ENCODE measurements at places on chromosomes 2 and 18. TPM values are rescaled to one million over a fixed set of nuclear protein-coding genes. Genes with fewer than 3 reads are reported as not detected.

Gene ZNF396
- total RNA-seq = 1.7 TPM

Gene SERPINB11
- total RNA-seq = not detected

Gene CFAP221
- not detected for total RNA-seq

Gene TMEM17
- total RNA-seq = 0.35 TPM

Gene FAM161A
- total RNA-seq = 5.8 TPM

Gene GKN1
- not detected for total RNA-seq

Gene CWC22
- 32.7 TPM for total RNA-seq

Gene SLC40A1
- total RNA-seq = 2.7 TPM

GRCh38 chr2:231296401-231296974 lies 98.1 kb downstream of the ARMC9 start:
- no peaks in the 10 kb centered on the region for H3K4me1 ChIP-seq
- no peak overlapping the region for H3K4me3 ChIP-seq
- no peaks in the 10 kb centered on the region for H3K27me3 ChIP-seq
- no peak for DNase-seq

- H3K4me1 ChIP-seq = no peaks in the 10 kb centered on the region
- H3K4me3 ChIP-seq = no peak overlapping the region
- no peak overlapping the region for H3K27ac ChIP-seq
- DNase-seq = no peak
- H3K27me3 ChIP-seq = no peaks in the 10 kb centered on the region
- H3K36me3 ChIP-seq = no peaks in the 10 kb centered on the region
Observed at GRCh38 chr18:68406761-68407160, 308.1 kb downstream of the TMX3 start.

DNA sequence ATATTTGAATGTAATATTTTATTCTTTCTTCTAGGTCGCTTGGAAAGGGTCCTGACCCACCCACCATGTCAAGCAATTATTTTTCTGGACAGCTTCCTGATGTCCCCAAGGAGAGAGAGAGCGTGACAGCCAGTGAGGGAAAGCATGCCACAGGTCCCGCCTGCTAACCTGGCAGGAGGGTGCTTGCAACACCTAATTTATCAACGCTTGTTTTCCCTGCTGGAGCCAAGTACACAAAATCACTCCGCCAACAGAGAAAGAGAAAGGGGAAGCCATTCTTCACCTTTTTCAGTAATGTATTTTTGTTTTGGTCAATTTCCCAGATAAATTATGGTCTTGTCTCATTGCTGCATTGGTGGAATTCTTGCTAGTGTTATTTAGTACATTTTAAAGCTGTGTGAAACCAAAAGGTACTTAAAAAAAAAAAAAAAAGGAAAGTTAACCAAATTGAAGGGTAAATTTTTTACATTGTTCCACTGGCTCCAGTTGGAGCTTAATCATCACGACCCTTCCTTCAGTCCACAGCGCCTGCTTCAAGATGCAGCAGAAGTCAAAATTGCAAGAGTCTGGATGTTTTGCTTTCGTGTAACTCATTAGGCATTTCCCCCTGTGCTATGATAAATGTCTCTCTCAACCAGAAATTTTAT lies 88.5 kb upstream of the COPS8 start:
- H3K27me3 ChIP-seq = no peaks in the 10 kb centered on the region
- H3K36me3 ChIP-seq = no peaks in the 10 kb centered on the region
- H3K27ac ChIP-seq = no peak overlapping the region
- no peaks in the 10 kb centered on the region for H3K4me1 ChIP-seq
- DNase-seq = no peak

GRCh38 chr2:220434385-220434784 lies 807.0 kb downstream of the SLC4A3 start:
- DNase-seq = no peak
- no peak overlapping the region for H3K4me3 ChIP-seq
- H3K27ac ChIP-seq = no peak overlapping the region
- no peaks in the 10 kb centered on the region for H3K4me1 ChIP-seq
- H3K27me3 ChIP-seq = no peaks in the 10 kb centered on the region

- H3K27ac ChIP-seq = no peak overlapping the region
- H3K4me1 ChIP-seq = no peaks in the 10 kb centered on the region
- no peaks in the 10 kb centered on the region for H3K27me3 ChIP-seq
- no peaks in the 10 kb centered on the region for H3K36me3 ChIP-seq
- no peak overlapping the region for H3K4me3 ChIP-seq
Observed at GRCh38 chr2:40254611-40255010, 197.3 kb downstream of the SLC8A1 start.

GRCh38 chr18:76212960-76213359 lies 282.1 kb downstream of the ZNF516 start:
- H3K27ac ChIP-seq = no peak overlapping the region
- no peak for DNase-seq
- no peak overlapping the region for H3K4me3 ChIP-seq
- H3K36me3 ChIP-seq = no peaks in the 10 kb centered on the region
- no peaks in the 10 kb centered on the region for H3K27me3 ChIP-seq

DNA sequence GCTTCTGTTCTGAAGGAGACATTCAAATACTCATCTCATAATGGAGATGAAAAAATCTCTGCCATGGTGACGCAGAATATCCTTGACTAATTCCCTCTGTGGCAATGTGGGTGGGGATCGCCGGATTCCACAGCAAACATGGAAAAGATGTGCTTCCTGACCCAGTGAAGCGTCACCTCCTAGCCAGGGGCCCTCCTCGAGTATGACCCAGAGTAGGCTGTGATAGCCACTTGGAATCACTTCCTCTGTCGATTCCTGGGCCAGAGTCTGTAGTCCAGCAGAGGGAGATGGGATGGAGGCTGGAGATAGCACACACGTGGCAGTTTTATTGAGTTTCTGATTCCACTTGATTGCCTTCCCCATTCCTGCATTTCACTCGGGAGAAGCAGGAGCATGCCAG lies 36.8 kb downstream of the DRC1 start:
- no peak overlapping the region for H3K27ac ChIP-seq
- no peaks in the 10 kb centered on the region for H3K4me1 ChIP-seq
- no peaks in the 10 kb centered on the region for H3K36me3 ChIP-seq
- H3K4me3 ChIP-seq = no peak overlapping the region

GRCh38 chr18:8937160-8938094 lies 165.1 kb upstream of the NDUFV2 start:
- H3K27me3 ChIP-seq = no peaks in the 10 kb centered on the region
- no peaks in the 10 kb centered on the region for H3K36me3 ChIP-seq
- no peak overlapping the region for H3K4me3 ChIP-seq
- no peaks in the 10 kb centered on the region for H3K4me1 ChIP-seq
- no peak for DNase-seq

DNA sequence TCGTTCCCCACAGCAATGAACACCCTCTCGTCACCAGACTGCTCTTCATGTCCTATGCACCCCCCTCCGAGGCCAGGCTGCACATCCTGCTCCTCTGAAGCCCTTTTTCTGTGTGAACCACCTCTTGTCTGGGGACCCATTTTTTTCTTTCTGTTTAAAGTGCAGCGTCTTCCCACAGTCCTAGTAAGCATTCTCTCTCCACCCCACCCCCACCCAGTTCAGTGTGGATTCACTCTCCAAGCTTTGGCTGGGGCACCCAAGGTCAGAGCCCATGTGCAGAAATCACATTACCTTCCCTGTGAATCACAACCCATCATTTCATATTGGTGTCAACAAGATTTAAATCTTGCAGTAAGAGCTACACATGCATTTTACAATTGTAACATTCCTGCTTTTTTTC lies 26.4 kb upstream of the PKDCC start:
- no peak overlapping the region for H3K27ac ChIP-seq
- no peaks in the 10 kb centered on the region for H3K36me3 ChIP-seq
- H3K4me1 ChIP-seq = no peaks in the 10 kb centered on the region
- H3K4me3 ChIP-seq = no peak overlapping the region
- peaks cover 6% of the 10 kb centered on the region for H3K27me3 ChIP-seq
- DNase-seq = no peak

- H3K4me1 ChIP-seq = no peaks in the 10 kb centered on the region
- no peak overlapping the region for H3K27ac ChIP-seq
- H3K27me3 ChIP-seq = no peaks in the 10 kb centered on the region
- no peak overlapping the region for H3K4me3 ChIP-seq
Observed at GRCh38 chr2:160224060-160224459, 24.0 kb upstream of the ITGB6 start.
